ENCODE measurements at places on chromosomes 12 and 14. TPM values are rescaled to one million over a fixed set of nuclear protein-coding genes. Genes with fewer than 3 reads are reported as not detected.

Gene ATXN3
- 43.2 TPM for total RNA-seq

Gene CD4
- total RNA-seq: 11.3 TPM

Gene ASPG
- 0.50 TPM for total RNA-seq

Gene TMEM121
- total RNA-seq: 11.7 TPM

Gene PMCH
- total RNA-seq: 0.33 TPM

Gene B4GALNT3
- 3.4 TPM for total RNA-seq

Gene TBX5
- not detected for total RNA-seq

Gene DTX1
- 23.3 TPM for total RNA-seq

Gene CMKLR1
- total RNA-seq: 12.0 TPM

Gene C14orf180
- total RNA-seq: 0.10 TPM

Gene PRR4
- total RNA-seq: 11.8 TPM

All from spinal cord (tissue), 10 donors.